ENCODE measurements at places on chromosomes 3 and 15. TPM values are rescaled to one million over a fixed set of nuclear protein-coding genes. Genes with fewer than 3 reads are reported as not detected.

DNA sequence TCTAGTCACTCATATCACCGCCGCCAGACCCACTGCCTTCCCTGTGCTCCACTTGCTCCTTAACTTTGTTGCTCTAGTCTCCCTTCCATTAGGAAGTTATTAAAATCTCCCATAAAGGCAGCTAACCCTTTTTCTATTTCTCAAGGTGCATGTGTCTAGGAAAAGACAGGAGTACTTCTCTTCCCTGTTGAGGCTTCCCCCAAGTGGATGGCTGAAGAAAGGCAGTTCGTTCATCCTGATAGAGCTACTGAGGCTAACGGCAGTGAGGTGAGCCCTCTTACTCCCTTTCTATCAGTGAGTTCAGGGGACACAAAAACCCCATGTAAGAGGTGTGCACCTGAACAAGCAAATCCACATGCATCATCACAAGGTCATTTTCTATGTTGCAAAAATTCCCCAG is 397.8 kb downstream of the IGSF11 start:
- no peaks in the 10 kb centered on the region for H3K36me3 ChIP-seq
- H3K4me1 ChIP-seq, result peaks cover 4% of the 10 kb centered on the region
- H3K27ac ChIP-seq, result no peak overlapping the region
- no peak overlapping the region for H3K4me3 ChIP-seq

- no peaks in the 10 kb centered on the region for H3K27me3 ChIP-seq
- no peak overlapping the region for H3K27ac ChIP-seq
- H3K4me1 ChIP-seq, result no peaks in the 10 kb centered on the region
- DNase-seq, result no peak
Observed at GRCh38 chr15:85950101-85950500, 129.6 kb upstream of the AGBL1 start.

GRCh38 chr3:87801409-87801808 is 257.4 kb downstream of the CGGBP1 start:
- no peaks in the 10 kb centered on the region for H3K4me1 ChIP-seq
- H3K27me3 ChIP-seq, result no peaks in the 10 kb centered on the region
- no peak overlapping the region for H3K27ac ChIP-seq
- H3K36me3 ChIP-seq, result no peaks in the 10 kb centered on the region
- no peak for DNase-seq

Gene C3orf52
- 2.7 TPM for total RNA-seq

Gene GRAMD1C
- 10.5 TPM for total RNA-seq

- H3K27me3 ChIP-seq, result no peaks in the 10 kb centered on the region
- DNase-seq, result no peak
- H3K27ac ChIP-seq, result no peak overlapping the region
- no peaks in the 10 kb centered on the region for H3K4me1 ChIP-seq
- no peaks in the 10 kb centered on the region for H3K36me3 ChIP-seq
- H3K4me3 ChIP-seq, result no peak overlapping the region
Observed at GRCh38 chr3:82114589-82114988, 353.1 kb upstream of the GBE1 start.

DNA sequence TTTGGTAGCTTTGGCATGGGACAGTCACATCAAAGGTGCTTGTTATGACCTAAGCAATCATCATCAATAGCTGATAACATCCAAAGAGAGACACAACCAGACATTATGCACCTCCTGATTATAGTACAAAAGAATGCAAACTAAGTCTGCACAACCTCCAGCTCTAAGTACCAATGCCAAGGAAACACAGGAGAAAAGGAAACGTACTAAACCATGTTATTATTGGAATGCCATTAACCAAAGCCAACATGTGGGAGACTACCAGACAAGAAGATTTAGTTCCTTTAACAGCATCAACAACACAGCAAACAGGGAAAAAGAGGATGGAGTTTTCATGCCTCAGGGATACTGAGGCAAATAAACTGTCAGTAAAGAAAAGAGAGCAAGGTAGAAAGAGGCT is 61.4 kb downstream of the CD47 start:
- no peak overlapping the region for H3K27ac ChIP-seq
- H3K27me3 ChIP-seq, result no peaks in the 10 kb centered on the region

GRCh38 chr15:69523010-69524001 is 70.7 kb downstream of the RPLP1 start:
- no peak overlapping the region for H3K4me3 ChIP-seq
- no peaks in the 10 kb centered on the region for H3K27me3 ChIP-seq
- H3K27ac ChIP-seq, result peak overlapping the region; percentile 83
- DNase-seq, result peak; percentile 94
- H3K4me1 ChIP-seq, result peaks cover 47% of the 10 kb centered on the region

DNA sequence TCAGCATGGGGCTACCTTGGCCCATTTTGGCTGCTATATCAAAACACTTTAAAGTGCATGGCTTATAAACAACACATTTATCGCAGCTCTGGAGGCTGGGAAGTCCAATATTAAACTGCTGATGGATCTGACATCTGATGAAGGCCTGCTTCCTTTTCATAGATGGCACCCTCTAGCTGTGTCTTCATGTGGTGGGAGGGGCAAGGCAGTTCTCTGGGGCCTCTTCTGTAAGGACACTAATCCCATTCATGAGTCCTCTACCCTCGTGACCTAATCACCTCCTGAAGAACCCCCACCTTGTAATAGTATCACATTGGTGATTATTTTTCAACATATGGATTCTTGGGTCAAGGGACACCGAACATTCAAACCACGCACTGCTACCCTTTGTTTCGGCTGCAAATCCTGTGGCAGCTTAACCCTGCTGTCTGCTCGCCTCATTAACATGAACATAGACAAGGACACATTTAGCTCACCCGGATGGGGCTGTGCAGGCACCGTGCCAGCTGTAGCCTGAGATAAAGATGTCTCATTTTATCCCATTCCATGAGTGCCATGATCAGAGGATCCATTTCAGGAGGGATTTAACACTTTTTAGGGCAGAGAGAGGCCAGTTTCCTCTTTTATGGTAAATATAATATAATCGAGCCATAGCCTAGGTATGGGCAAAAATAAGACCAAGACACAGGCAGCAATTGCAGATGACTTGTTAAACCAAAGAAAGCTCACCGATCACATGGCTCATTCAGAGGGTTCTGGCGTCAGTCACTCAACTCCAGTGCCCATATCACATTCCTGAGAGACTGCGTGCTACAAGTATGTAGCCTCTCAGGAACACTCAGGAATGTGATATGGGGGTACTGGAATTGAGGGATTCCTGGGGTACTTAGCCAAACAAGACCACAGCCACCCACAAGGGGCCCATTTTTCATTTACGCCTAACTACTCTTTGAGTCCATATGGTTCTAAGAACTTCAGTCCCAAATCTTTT is 251.1 kb upstream of the ST8SIA2 start:
- no peak for DNase-seq
- peaks cover 3% of the 10 kb centered on the region for H3K36me3 ChIP-seq
- peaks cover 17% of the 10 kb centered on the region for H3K4me1 ChIP-seq
- H3K4me3 ChIP-seq, result no peak overlapping the region
- H3K27me3 ChIP-seq, result no peaks in the 10 kb centered on the region
- no peak overlapping the region for H3K27ac ChIP-seq

DNA sequence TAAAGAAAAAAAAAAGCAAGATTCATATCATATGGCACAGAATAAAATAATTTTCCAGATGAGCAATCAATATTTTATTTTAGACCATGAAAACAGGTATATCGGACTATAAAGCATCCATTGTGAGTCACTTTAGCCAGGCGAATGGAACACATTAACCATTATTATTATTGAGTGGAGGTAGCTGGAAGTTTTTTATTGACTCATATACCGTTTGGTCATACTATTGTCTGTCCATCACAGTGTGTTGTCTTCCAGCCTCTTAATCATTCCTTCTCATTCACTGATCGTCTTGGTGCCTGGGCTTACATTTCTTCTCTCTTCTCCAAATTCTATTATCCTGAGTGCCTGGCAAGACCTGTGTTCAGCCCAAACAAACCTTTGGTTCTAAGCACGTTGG is 634.8 kb downstream of the MECOM start:
- no peak overlapping the region for H3K4me3 ChIP-seq
- H3K27ac ChIP-seq, result no peak overlapping the region
- no peaks in the 10 kb centered on the region for H3K27me3 ChIP-seq
- no peaks in the 10 kb centered on the region for H3K36me3 ChIP-seq

DNA sequence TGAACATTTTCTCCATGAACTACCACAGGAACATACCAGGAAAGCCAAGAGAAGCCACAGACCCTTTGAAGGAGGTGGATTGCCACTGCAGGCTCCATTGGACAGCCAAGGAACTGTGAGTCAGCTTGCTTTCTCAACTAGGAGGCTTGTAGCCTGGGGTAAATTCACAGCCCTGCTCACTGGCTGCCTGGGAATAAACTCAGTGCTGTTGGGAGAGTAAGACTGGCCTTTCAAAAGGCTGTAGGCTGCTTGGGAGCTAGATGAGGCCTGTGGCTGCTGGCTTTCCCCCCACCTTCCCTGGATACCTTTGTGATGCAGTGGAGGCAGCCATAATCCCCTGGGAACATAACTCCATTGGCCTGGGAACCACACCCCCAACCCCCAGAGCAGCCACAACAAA is 223.5 kb upstream of the RBMS3 start:
- H3K4me3 ChIP-seq, result no peak overlapping the region
- DNase-seq, result no peak

Gene B3GALNT1
- total RNA-seq, result 101 TPM

- H3K27me3 ChIP-seq, result no peaks in the 10 kb centered on the region
- H3K4me1 ChIP-seq, result peaks cover 5% of the 10 kb centered on the region
- H3K27ac ChIP-seq, result no peak overlapping the region
- peak; percentile 30 for DNase-seq
- H3K36me3 ChIP-seq, result peaks cover 43% of the 10 kb centered on the region
Observed at GRCh38 chr3:48400824-48401433, 28.9 kb downstream of the FBXW12 start.

Gene LRRIQ4
- total RNA-seq, result 0.20 TPM

GRCh38 chr15:99702895-99703602 is 30.2 kb downstream of the LYSMD4 start:
- DNase-seq, result no peak
- no peaks in the 10 kb centered on the region for H3K27me3 ChIP-seq
- no peaks in the 10 kb centered on the region for H3K36me3 ChIP-seq
- H3K4me1 ChIP-seq, result no peaks in the 10 kb centered on the region
- peak overlapping the region; percentile 74 for H3K27ac ChIP-seq
- no peak overlapping the region for H3K4me3 ChIP-seq

Gene PEX11A
- total RNA-seq, result 15.3 TPM

- H3K4me3 ChIP-seq, result no peak overlapping the region
- H3K36me3 ChIP-seq, result no peaks in the 10 kb centered on the region
- H3K27me3 ChIP-seq, result no peaks in the 10 kb centered on the region
- DNase-seq, result no peak
- H3K4me1 ChIP-seq, result no peaks in the 10 kb centered on the region
- H3K27ac ChIP-seq, result no peak overlapping the region
Observed at GRCh38 chr3:118765636-118766305, 268.9 kb downstream of the IGSF11 start.

- no peaks in the 10 kb centered on the region for H3K36me3 ChIP-seq
- peaks cover 18% of the 10 kb centered on the region for H3K4me1 ChIP-seq
- no peak overlapping the region for H3K27ac ChIP-seq
- DNase-seq, result no peak
Observed at GRCh38 chr15:70450142-70450443, 313.3 kb downstream of the UACA start.

Measured in spinal cord (tissue), 10 donors.